NCI-H1105 (cell line): ENCODE measurements at places on chromosomes 11 and 22.

DNA sequence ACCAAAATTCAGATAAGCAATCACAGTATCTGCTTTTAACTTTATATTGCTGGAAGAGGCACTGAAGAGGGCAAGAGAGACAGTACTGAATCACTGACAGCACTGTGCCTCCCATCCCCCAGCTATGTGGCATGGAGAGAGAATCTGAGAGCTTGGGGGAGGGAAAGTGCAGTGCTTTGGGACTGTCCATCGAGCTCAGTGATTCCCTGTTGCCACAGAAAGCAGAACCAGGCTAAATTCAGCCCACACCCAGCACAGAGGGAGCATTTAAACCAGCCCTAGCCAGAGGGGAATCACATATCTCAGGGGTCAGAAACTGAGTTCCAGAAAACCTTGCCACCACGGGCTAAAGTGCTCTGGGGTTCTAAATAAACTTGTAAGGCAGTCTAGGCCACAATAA, 44.3 kb downstream of the KCNQ1 start:
- no peak for DNase-seq

GRCh38 chr22:42970029-42970428, 44.9 kb downstream of the PACSIN2 start:
- no peak for DNase-seq

DNA sequence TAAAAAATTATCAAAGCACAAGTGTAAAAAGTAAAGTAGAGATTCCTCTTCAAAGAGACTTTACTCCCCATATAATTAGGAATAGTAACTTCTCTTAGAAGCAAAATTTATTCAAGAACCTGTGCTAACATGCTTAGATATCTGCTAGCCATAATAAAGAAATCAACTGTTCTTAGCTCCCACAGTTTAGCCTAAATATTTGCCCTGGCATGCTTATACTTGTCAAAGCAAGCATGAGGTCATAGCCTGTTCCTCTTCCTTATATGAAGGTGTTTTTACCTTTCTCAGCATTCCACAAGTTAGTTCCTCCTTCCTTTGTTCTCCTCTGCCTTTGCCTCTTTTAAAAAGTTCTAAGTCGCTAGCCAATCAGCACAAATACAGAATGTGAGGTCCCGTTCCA, 30.3 kb downstream of the RIC3 start:
- no peak for DNase-seq

- DNase-seq: no peak
Measured at GRCh38 chr22:21837248-21837979, 30.0 kb downstream of the MAPK1 start.

GRCh38 chr22:29907753-29908515, 25.0 kb downstream of the MTMR3 start:
- peak; percentile 34 for DNase-seq

DNA sequence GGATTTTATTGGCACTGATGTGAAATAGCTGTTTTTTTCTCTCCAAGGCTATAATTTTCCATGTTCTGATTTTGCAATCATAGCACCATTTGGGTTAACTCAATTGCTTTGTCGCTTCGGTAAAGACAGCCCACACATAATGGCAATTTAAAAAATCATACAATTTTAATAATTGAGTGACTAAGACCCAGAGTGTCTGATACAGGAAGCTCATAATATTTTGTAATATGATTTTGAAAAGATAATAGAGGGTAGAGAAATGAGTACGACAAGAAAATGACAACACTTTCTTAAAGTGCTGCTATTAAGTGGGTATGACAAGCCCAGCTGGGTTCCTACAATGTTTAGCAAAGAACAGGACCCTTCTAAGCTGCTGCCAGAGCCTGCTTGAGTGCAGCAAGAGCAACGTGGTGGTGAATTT, 439.1 kb downstream of the METTL15 start:
- no peak for DNase-seq

DNA sequence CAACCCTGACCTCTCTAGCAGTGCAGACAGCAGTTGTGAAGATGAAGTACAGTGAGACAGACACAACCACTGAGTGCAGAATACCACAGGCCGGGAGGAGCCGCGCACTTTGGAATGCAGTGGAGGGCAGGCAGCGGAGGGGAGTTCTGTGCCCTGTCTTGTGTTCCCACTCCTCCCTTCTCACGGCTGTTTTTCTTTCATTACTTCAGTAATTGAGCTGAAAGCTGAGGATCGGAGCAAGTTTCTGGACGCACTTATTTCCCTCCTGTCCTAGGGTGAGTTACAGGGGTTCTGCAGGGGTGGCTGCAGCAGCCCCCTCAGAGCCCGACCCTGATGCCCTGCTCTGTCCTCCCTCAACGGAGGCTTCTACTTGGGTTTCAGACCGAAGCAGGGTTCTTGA, 5.6 kb downstream of the CLDN5 start:
- DNase-seq: no peak

DNA sequence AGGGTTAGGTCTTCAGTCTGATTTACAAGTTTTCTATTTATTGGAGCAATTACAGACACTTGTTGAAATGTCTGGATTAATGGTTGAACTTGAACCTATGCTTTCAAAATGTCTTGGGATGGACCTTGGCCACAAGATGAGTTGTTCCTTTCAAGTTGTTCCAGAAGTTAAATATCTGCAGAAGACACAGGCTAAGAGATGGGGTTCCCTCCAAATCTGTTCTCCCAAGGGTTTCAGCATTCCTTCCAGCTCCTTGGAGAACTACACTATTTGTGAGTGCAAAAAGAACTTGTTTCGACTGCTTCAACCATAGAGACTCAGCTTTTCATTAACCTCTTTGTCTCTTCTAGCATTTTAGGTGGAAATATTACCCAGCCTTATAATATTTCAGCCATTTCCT, 189.0 kb upstream of the BLID start:
- DNase-seq: no peak

GRCh38 chr22:48004936-48005335, 1242.5 kb downstream of the TBC1D22A start:
- DNase-seq: no peak

- DNase-seq: no peak
Measured at GRCh38 chr11:44320289-44320973, 10.5 kb upstream of the ALX4 start.

DNA sequence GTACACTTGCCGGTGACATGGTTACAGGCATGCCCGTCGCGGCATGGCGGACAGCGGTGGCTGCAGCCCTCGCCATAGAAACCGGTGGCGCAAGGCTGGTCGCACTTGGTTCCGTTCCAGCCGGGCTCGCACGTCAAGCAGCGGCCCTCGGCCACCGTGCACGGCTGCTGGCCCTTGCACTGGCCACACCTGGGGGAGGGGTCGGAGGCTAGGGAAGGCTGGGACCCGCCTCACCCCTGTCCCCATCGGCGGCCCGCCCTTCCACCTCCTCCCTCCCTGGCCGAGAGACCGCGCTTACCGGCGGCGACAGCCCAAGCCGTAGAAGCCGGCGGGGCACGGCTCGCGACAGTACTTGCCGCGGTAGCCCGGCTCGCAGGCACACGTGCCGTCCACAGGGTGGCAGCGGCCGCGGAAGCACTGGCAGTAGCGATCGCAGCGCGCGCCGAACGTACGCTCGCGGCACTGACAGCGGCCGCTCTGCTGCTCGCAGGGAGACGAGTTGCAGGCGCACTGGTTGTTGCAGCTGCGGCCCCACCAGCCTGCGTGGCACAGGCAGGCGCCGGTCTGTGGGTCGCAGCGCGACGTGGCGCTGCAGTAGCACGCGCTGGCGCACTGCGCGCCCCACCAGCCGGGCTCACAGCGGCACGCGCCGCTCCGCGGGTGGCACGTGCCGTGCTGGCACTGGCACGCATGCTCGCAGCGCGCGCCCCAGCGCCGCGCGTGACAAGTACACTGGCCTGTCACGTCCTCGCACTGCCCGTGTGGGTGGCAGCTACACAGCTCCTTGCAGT, 6.7 kb downstream of the SCARF2 start:
- DNase-seq: peak; percentile 51

DNA sequence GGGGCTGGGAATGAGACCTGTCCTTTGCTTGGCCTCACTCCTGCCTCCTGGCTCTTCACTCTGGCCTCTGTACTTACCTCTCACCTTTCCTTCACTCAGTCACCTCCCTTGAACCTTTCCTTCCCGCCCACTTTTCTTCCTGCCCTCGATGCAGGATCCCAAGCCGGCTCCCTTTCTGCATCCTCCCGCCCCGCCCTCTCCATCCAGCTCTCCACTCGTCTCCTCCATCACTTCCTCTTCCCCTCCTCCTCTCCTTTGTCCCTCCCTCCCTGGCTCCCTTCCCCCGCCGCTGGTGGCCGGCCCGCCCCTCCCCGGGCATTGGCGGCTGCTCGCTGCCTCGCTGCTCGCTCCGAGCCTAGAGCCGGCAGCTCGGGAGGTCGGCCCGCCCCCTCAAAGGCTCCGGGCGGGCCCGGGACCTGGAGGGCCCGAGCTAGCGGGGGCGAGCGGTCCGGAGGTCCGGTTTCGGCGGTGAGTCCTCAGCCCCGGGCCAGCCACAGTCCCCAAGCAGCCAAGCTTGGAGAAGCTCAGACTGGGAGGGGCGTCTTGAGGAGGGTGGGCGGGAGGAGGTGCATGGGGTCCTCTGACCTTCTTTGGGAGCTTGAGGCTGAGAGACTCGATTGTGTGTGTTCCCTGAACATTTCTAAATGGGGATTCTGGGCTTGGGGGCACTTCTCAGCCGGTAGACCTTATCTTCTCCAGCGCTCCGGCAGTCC, 13.8 kb downstream of the PHLDB1 start:
- peak; percentile 95 for DNase-seq

DNA sequence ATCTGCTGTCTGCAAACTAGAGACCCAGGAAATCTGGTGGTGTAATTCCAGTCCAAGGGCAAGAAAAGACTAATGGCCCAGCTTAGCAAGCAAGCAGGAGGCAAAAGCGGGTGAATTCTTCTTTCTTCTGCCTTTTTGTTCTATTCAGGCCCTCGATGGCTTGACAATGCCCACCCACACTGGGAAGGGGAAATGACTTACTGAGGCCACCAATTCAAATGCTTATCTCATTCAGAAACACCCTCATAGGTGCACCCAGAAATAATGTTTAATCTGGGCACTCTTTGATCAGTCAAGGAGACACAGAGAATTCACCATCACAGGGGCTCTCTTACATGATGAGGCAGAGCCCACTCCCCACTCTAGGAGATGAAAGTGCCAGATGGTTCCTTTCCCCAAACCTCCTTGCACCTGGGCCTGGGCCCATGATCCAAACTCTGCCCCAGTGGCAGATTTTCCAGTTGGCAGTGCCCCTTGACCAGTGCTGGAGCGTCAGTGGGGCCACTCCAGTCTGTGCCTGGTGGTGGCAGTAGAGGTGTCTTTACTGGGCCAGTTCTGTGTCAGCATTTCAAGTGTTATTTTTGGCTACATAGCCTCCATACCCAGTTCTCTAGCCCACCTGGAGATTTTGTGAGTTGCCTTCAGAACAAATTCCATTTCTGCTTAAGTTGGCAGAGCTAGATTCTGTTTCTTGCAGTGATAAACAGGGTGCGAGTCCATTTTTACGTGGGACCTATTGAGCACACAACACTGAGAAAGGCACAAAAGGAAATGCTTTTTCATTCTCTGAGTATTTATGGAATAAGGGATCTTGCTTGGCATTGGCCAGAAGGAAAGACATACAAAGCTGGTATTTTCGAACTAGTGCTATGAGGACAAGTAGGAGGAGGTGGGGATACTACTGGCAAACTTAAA, 7.5 kb downstream of the ELMOD1 start:
- DNase-seq: no peak

DNA sequence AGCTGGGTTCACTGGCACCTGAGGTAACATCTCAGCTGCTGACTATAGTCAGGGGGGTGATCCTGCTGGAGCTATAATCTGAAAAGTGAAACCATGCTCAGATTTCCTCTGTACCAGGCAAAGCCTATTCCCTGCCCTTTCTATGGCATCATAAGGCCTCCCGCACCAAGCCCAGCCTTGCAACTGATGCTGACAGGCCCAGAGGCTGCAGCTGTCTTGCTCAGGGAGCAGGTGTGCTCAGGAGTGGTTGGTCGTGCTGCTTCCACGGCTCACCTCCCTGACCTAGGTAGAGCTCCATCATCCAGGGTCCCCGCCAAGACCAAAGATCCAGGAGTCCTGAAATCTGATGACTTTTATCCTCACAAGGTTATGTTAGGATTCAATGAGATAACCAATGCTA, 121.7 kb downstream of the FEZ1 start:
- DNase-seq: no peak

- DNase-seq: no peak
Measured at GRCh38 chr11:91871791-91872190, 352.8 kb upstream of the FAT3 start.

GRCh38 chr11:97610854-97611253, 1221.0 kb downstream of the JRKL start:
- DNase-seq: no peak

DNA sequence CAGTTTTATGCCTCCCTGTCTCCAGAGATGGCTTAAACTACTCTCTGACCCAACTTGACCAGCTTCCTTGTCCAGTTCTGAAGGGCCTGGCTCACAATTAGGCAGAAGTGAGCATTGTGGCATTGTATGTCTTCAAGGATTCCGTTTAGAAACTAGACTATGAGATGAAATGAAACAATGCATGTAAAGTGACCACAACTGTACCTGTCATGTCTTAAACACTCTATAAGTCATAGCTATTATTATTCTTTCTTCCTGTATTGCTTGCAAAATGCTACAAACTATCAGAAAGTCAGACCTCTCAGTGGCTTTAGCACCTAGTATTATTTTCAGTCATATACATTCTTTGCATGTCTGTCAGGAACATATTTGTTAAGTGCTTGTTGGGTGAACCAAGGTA, 127.9 kb upstream of the MTMR2 start:
- no peak for DNase-seq

- peak; percentile 20 for DNase-seq
Measured at GRCh38 chr11:69301455-69302401, 7.8 kb downstream of the MYEOV start.

GRCh38 chr22:40039482-40040115, 44.8 kb downstream of the FAM83F start:
- DNase-seq: no peak

DNA sequence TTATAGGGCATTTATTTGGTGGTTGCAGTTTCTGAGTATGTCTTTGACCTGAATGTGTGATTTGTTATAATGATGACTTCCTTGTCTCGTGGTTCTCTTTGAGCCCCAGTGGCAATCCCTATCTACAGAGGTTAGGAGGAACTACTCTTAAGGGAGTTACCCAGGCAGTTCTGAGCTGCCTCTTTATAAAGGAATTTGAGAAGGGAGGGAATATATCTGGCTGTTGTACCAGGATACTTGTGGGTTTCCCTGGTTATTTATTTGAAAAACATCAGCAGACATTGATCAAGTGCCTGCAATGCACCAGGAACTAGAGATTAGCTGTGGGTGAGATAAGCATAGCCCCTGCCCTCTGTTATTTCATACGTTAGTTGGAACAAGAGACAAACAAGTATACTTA, 243.5 kb upstream of the ARHGAP20 start:
- no peak for DNase-seq

GRCh38 chr11:133713406-133713805, 131.9 kb downstream of the SPATA19 start:
- no peak for DNase-seq

GRCh38 chr11:78207532-78208256, 19.0 kb downstream of the USP35 start:
- no peak for DNase-seq

DNA sequence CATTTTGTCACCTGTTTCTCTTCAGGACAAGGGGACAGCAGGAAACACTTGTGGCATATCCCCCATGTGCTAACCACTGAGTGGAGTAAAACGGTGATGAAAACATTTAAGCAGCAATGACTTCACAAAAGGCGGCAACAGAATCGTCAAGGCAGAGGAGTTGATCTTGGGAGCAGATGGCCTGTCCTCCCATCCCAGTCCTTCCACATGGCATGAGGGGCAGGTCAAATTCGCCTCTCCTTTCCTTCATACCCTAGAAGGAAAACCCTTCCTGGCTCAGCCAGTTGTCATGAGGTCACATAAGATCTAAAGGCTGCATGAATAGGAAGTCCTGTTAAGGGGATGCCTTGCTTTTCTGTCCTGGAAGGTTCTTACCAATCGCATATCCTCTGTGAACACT, 169.1 kb downstream of the MAML2 start:
- no peak for DNase-seq
